Immature natural killer cell (primary cell): ENCODE measurements at places on chromosomes 7 and 10.

GRCh38 chr10:78301481-78301880 lies 267.8 kb downstream of the RPS24 start:
- no peak for DNase-seq

DNA sequence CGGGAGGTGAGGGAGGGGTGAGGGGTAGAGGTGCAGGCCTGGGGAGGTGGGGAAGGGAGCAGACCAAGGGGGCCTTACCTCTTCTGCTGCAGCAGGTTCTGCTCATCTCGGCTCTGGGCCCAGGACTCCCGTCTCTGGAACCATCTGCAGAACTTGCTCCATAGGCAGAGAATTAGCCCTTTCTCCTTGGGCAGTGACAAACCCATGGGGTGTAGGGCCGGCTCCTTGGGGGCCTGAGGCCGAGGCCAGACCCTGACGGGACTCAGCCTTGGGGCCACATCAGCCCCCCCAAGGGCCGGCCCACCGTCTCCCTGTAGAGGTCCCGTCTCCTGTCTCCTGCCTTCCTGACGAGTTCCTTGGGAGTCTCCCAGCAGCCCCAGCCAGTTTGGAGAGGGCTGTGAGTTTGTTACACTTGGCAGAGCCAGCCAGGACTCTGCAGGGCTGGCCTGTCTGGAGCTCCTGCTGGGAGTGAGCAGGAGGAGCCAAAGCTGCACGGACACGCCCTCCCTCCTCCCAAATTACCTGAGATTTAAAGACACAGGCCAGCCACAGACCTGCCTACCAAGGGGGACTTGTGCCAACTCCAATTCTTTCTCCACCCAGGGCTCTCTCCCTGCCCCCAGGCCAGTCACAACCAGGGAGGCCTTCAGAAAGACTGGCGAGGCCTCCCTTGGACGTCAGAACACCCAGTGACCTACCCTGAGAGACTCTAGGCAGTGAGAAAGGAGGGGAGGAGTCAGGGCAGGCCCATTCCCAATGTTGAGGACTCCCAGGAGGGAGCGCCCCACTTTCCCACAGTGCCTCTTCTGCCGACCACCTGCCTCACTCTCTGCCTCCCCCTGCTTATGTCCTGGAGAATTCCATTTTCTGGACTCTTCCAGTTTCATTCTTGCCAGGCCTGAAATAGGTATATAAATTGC lies at the start of gene TRPV6:
Gene TRPV6, minus strand, starts transcription at position 435 of the 920 bp plus-strand sequence.
- DNase-seq = no peak

DNA sequence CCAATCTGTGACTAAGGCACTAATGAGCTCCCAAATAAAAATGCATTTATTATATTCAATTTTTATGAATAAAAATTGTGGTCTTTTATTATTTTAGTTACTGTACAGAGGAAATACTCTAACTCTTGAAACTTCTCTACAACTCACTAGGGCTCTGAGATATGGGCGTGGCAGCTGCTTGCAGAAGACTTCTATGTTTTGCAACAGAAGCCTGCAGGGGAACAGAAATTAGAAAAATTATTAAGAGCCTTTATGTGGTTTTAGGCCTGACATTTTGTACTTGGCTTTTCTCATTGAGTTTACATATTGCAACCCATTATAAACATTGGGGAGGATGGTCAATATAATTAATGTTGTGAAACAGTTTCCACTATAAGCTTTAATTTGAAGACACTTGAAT lies 581.4 kb downstream of the TNS3 start:
- DNase-seq = no peak

GRCh38 chr10:98456043-98456570 lies 9.4 kb upstream of the HPS1 start:
- DNase-seq = no peak

DNA sequence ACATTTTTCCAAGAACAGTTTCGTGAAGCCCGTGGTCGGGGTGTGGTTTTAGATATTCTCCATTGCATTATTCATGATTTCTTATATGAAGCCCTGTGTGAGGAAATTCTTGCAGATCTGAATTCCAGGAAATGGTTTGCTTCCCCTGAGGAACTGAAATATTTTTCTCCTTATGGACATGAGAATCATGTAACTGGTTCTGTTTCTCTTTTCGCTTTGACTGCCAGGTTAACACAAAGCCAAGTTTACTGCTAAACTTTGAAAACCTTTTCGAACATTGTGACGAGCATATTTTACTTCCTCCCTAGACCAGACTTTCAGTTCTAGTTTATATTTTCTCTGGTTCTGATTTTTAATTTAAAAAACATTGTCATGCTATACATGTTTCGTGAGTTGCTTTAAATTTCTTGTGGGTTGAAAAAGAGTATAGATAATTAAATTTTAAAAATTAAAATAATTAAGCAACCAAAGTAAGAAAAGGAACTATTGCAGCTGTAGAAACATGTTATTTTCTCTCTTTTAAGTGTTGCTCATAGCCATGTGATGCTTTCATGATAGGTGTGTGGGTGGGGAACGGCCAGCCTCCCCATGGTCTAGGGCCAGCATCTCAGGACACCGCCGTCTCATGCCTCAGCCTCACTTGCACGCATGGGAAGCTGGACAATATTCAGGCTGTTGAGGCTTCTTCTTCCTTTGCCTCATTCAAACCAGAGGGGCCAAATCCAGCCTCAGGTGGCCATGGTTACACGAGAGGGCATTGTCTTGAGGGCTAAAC lies 97.1 kb downstream of the CREB5 start:
- DNase-seq = no peak

- peak; percentile 43 for DNase-seq
Observed at GRCh38 chr7:149883452-149883861, 9.7 kb downstream of the ATP6V0E2 start.

GRCh38 chr7:48427671-48428070 lies 256.4 kb downstream of the ABCA13 start:
- no peak for DNase-seq

DNA sequence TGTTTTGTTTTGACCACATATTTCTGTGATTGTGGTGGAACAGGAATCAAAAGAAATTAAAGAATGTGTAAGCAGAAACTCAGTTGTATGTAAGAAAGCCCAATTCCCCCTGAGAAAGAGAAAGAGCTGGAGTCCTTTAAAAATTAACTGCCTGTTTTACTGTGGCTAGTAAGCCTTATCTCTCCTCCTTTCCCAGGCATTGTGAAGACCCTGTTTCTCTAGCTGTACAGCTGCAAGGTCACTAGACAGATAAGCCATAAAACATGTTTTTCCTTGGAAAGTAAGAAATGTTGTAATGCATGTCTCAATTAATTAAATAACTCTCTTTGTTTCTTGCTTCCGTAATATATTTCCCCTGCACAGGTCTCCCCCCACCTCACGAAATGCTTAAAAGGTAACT lies 53.5 kb downstream of the OR13A1 start:
- no peak for DNase-seq

- DNase-seq = no peak
Observed at GRCh38 chr7:82204694-82205093, 238.9 kb downstream of the CACNA2D1 start.

- no peak for DNase-seq
Observed at GRCh38 chr10:81724431-81724830, 150.6 kb upstream of the NRG3 start.

GRCh38 chr7:36854652-36855051 lies 130.4 kb upstream of the AOAH start:
- no peak for DNase-seq

- DNase-seq = no peak
Observed at GRCh38 chr7:35253460-35253709, 515 bp downstream of the TBX20 start.

- DNase-seq = no peak
Observed at GRCh38 chr10:28332726-28333125, 29.9 kb upstream of the MPP7 start.

DNA sequence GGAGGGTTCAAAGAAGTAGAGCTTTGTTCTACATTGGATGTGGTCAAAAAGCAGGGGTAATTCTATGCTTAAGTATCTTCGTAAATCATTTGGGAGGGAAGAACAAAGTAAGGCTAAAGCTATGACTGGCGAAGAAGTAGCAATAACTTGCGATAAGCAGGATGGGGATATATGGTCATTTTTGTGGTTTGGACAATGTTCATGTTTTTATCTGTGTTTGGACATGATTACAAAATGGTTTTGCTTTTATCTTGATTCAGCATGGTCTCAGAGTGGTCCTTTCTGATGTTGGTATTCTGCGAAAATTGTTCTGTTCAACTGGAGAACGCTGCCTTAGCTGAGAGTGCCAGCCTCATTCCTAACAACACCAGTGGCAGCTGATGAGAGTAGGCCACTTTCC lies 208.8 kb downstream of the SEMA3A start:
- DNase-seq = no peak

- no peak for DNase-seq
Observed at GRCh38 chr10:17652585-17652984, 8.6 kb downstream of the STAM start.

GRCh38 chr7:38367301-38367890 lies 94.0 kb upstream of the TARP start:
- no peak for DNase-seq

- no peak for DNase-seq
Observed at GRCh38 chr10:34486008-34486407, 329.1 kb downstream of the PARD3 start.

DNA sequence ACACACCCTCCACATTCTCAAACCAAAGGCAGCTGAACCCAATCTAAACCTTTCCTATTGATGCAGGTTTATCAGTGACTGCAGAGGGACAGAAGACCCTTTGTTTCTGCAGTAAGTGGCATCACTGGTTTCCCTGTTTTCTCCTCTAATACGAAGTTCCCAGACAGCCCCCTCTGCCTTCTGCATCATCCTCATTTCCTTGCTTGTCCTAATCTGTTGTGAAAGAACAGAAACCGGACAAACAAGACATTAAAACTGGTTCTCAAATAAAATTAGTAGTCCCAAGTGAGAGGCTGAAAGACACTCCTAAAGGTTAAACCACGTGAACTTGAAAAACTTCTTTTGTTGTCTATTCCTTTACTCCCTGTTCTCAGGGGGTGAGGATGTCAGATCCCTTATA lies 10.1 kb upstream of the ADRB1 start:
- DNase-seq = no peak

DNA sequence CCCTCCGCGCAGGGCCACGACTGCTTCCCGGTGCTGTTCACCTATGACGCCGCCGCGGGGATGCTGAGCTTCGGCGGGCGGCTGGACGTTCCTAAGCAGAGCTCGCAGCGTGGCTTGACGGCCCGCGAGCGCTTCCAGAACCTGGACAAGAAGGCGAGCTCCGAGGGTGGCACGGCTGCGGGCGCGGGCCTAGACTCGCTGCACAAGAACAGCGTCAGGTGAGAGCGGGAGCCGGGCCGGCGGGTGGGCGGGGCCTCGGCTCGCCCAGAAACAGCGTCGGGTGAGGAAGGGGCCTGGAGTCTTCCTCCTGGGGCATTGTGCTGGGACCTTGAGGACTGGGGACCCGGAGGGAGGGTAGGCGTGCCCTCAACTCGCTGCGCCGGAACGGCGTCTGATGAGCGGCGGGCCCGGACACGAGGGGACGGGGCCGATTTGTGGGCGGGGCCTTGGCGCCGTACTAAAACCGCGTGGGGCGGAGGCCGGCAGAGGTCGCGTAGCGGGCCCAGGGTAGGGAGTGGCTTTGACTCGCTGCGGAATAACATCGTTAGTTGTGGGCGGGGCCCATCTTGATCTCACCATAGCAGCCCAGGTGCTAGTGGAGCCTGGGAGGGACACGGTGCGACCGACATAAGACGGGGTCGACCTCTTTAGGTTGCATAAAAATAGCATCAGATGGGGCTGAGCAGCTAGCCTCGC lies 15.6 kb downstream of the PDAP1 start:
- DNase-seq = peak; percentile 84

- DNase-seq = no peak
Observed at GRCh38 chr10:24207341-24207740, 1.6 kb upstream of the KIAA1217 start.
